Left colon (tissue), 2 donors: ENCODE measurements at places on chromosomes 11 and 22.

DNA sequence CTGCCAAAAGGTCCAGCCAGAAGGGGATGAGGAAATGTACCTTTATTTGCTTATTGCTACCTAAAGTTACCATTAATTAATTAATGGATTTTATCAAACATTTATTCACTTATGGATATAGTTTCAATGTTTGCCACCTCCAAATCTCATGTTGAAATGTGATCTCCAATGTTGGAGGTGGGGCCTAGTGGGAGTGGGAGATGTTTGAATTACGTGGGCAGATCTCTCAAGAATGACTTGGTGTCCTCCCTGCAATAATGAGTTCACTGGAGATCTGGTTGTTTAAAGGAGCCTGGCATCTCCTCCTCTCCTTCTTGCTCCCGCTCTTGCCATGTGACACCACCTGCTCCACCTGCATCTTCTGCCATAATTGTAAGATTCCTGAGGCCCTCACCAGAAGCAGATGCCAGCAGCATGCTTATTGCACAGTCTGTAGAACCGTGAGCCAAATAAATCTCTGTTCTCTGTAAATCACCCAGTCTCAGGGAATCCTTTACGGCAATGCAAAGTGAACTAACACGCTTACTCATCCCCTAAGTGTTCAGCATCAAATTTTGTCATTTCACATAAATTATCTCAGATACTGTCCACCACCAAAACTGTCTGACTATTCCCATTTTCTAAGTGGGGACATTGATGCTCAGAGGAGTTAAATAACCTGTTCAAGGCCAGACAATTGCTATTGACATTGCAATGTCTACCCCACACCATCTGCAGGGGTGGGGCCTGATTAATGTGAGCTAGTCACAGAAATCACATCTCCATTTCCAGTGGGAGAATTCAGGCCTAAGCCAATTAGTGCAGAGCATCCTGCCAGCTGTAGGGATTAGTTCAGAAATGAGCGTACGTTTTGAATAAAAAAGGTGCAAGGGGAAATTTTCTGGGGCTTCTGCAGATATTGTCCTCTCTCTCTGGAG, 51.6 kb upstream of the SYN3 start:
- DNase-seq = no peak

GRCh38 chr11:89321401-89321800, 143.7 kb downstream of the TYR start:
- DNase-seq = no peak

DNA sequence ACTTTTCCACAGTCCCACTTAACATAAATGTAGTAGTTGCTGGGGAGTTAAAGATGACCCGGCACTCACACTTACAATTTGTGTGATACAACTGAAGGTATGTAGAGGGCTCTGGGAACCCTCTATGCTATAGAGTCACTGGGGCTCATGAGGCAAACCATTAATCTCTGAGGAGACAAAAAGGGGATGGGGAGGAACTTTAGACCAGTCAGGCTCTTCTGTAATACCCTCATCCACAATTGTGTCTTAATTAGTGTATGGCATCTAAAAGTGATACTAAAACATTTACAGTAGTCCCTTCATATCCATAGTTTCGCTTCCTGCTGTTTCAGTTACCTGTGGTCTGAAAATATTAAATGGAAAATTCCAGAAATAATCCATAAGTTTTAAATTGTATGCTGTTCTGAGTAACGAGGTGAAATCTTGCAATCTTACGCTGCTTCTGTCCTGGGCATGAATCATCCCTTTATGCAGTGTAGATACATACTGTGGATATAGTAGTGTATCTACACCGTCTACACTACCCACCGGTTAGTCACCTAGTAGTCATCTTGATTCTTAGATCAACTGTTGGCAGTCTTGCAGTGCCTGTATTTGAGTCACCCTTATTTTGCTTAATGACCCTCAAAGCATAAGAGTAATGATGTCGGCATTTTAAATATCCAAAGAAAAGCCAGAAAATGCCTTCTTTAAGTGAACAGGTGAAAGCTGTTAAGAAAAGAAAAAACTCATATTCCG, 12.2 kb downstream of the CBL start:
- DNase-seq = no peak

GRCh38 chr11:128527046-128527445, 60.3 kb downstream of the ETS1 start:
- no peak for DNase-seq

DNA sequence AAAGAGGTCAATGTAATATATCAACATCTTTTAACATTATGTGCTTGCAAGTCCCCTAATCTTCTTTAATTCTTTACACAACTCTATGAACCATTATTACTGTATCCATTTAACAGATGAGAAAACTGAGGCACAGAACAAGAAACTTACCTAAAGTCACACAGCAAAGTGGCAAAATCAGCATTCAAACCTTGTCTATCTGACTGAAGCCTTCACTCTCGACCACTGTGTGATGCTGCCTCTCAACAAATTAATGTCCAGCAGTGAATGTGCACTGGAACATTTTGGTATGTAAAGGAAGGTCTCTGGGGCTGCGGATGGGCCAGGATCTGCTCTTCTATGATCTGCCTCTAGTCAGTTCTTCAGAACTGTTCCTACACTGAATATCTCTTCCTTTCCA, 42.1 kb downstream of the PRCP start:
- no peak for DNase-seq

DNA sequence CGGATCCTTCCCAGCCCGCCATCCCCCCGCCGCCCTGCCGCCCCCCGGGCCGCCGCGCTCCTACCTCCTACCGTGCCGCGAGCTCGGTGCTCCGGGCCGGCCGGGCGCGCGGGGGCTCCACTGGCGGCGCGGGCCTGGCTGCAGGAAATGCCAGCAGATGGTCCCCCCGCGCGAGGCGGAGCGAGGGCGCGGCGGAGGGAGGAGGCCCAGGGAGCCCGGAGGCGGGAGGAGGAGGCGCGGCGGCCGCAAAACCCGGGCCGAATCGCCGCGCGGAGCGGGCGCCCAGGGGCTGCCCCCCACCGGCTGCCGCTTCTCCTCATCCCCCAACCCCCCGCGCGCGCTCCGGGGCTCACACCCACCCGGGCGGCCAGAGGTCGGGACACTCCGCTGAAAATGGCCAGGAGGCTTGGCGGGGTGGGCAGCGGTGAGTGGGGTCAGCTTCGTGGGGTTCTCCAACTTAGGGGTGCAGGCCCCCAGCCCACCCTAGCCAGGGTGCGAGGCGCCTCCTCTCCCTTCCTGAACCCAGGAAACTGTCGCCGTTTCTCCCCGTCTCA, at the start of gene OSBPL5:
OSBPL5 (minus strand) TSS at position 159 of the 554 bp plus-strand sequence. CDS start 36,162 bp downstream, outside the sequence.
- DNase-seq = peak; percentile 84

- DNase-seq = peak; percentile 90
Observed at GRCh38 chr11:64331569-64332371, 8.2 kb upstream of the CCDC88B start.
